ENCODE measurements at places on chromosomes 3 and 15. TPM values are rescaled to one million over a fixed set of nuclear protein-coding genes. Genes with fewer than 3 reads are reported as not detected.

GRCh38 chr15:95975212-95975611 is 355.3 kb upstream of the NR2F2 start:
- DNase-seq = no peak

The PRSS50 gene
- total RNA-seq = not detected

The SUCLG2 gene
- 53.3 TPM for total RNA-seq

DNA sequence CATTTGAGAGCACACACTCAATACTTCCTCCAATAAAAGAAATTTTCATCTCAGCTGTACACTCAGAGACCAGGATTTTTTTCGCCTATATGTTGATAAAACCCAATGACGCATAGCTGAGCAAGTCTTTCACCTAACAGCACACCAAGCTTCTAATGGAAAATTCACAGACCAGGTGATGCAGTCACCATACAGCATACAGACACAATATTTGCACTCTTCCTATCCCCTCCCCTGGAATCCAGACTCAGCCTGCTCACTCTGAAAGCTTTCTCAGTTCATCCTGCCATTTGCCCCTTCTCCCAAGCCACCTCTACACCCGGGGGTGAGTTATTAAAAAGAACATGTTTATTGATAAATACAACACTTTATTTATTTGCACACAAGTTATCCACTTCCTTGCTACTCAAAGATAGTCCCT is 1.7 kb downstream of the TBC1D5 start:
- no peak for DNase-seq

The TMEM207 gene
- not detected for total RNA-seq

The CLK3 gene
- 118 TPM for total RNA-seq

DNA sequence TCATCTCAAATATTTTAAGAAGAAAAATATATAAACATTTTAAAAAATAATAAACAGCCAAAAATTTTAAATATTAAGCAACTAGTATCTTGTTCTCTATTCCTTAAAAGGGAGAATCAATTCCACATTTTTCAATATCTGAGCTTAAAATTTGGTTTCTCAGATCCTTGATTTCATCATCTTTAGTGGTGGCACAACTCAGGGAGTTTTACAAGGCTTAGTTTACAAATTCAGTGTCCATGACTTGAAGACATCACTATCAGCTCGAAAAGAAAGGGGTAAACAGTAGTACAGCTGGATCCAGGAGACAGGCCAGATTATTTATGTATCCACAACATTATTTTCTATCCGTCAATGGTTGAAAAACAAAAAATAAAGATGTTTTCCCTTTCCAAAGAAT is 11.6 kb downstream of the IGF2BP2 start:
- DNase-seq = no peak

- DNase-seq = peak; percentile 78
Measured at GRCh38 chr3:196969660-196970546, 1.3 kb upstream of the PIGZ start.

The GOLGA8N gene
- total RNA-seq = 1.0 TPM

DNA sequence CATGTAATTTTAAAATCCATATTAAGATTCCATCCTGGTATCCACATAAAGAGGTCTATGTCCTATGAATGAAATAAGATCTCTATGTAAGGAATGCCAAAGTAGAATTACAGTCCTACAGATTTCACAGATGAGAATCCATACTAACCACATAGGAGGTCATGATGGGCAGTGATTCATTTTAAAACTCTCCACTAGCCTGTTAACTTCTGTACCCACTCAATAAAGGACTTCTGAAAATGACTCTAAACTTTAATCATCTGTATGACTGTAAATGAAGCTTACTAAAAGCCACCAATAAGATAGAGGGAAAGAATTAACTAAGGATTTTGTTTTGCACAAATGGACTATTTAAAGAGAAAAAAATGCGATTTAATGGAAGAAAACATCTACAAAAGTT is 28.7 kb downstream of the MORC1 start:
- DNase-seq = no peak

GRCh38 chr3:155418407-155418806 is 124.9 kb upstream of the STRIT1 start:
- no peak for DNase-seq

DNA sequence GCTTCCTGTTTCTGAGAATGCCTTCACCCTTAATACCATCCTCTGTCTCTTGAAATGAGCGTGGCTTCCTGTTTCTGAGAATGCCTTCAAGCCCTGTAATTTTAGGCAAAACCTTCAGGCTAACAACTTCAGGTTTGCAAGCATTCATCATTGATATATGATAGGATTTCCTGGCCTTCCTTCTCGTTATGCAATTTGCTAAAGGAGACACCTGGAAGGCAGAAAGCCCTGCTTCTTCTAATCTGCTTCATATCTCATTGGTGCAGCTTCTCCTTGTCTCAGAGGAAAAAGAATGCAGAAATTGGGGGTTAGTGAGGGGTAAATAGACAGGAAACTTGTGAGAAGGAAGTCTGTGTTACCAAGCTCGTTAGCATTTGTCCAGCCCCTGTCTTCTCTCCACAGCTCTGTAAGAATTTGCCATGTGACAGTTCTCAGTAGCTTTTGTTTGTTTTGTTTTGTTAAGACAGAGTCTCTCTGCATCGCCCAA is 7.3 kb downstream of the ARL6IP5 start:
- DNase-seq = no peak

The LRTM1 gene
- not detected for total RNA-seq

GRCh38 chr3:143203848-143204247 is 84.3 kb downstream of the CHST2 start:
- DNase-seq = no peak

The CHST2 gene
- 4.5 TPM for total RNA-seq

- DNase-seq = no peak
Measured at GRCh38 chr3:76570436-76571057, 469.4 kb upstream of the ROBO2 start.

GRCh38 chr3:124761250-124761796 is 31.1 kb downstream of the UMPS start:
- DNase-seq = peak; percentile 83

DNA sequence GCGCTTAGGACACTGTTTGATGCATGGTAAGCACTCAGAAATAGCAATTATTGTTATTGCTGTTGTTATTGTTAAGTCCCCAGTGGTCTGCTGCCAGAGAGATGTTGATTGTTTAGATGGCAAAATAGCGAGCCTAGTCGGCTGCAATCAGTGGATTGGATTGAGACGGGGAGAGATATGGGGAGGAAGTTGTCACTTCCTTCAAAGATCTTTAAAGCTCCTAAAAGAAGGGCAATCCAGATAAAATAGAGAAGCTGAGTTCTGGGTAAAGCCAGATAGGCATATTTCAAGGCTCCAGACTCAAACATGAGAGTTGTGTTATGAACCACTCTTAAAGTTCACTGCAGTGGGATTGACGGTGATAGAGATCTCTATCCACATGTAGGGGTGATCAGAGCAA is 64.5 kb downstream of the RYR3 start:
- DNase-seq = no peak

- DNase-seq = no peak
Measured at GRCh38 chr3:110375751-110376518, 695.7 kb upstream of the NECTIN3 start.

DNA sequence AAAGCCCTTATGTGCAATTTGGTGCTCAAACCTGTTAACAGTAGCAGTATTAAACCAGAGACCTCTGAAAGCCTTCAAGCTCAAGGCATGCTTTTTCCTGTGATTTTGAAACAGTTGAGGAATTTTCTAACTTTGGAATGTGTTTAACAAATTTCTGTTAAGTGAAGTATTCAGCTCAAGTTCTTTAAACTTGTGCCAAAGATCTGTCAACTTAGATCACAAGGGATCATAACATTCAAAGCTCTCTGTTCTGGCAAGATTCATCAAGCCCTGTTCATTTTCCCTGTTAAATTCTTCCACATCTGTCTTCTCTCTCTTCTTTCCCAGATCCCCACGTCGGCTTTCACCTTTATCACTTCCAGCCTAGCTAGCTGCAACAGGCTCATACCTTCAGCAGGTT is 28.8 kb upstream of the RYK start:
- DNase-seq = no peak

- peak; percentile 71 for DNase-seq
Measured at GRCh38 chr3:60017631-60018030, 967.8 kb upstream of the CFAP20DC start.

DNA sequence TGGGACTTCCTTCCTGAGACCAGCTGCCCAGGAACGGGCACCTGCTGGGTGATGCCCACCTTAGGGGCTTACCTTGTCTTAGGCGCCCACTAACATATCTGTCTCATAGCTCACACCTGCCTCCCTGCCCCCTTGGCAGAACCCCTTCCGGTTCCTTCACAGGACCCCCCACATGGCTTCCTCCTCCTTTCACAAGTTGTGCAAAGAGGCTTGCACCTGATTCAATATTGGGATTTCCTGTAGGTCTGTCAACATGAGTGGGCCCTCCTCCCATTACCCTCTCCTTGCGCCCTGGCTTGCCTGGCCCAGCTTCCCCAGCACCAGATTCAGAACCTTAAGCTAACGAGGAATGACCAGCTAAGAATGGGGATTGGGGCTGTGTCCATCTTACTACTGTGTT is 633 bp downstream of the THPO start:
- no peak for DNase-seq

The FES gene
- total RNA-seq = 21.1 TPM

DNA sequence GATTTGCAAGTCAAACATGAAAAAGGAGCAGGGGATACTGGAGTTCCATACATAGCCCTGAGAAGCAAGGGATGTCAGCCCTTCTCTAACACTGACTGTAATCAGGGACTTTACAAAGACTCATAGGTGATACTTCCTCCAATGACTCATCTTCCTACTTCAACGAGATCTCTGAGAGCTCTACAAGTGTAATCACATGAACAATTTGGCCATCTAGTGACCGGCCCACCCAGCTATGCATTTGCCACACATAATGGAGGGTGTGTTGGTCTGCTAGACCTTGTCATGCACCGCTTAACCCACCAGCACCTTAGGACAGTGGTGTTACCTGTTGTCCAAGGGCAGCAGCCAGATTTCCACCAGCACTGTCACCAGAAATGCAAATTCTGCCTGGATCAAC is 75.3 kb downstream of the NCEH1 start:
- DNase-seq = peak; percentile 25

The C2CD4A gene
- 2.3 TPM for total RNA-seq

DNA sequence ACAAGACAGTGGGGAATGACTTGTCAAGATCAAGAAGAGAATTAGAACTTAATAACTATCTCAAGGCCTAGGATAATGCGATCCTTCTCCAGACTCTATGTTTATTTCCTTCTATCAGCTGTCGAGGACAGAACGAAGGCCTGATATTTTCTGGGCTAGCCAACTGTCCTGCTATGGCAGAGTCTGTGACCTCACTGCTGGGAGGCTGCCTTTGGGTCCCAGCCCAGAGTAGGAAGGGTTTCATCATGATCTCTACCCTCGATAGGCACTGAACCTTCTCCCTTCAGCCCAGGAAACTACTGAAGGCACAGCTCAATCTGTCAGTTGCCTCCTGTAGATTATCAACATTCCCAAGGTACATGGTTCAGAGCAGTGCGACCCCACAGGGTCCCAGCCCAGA is 237.2 kb downstream of the ATP8B4 start:
- no peak for DNase-seq

The TMC3 gene
- total RNA-seq = not detected

The CCR4 gene
- total RNA-seq = 137 TPM

- DNase-seq = no peak
Measured at GRCh38 chr3:79726786-79727185, 41.0 kb downstream of the ROBO1 start.

The DTWD1 gene
- total RNA-seq = 18.5 TPM

DNA sequence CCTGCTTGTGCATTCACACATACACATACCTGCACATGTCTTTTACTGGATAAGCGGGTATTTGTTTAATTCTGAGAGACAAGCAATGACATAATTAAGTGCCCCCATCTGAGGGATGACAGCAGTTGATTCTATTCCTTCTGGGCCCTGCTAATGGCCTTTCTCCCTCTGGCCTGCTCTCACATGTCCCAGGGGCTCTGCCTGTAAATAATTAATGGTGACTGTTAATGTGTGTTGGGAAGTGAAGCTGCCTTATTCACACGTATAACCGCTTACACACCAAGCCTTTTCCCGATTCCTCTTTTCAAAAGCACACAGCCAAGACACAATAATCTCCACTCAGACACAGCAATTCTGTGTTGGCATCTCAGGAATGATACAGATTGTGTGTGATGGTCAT is 47.8 kb downstream of the LRRK1 start:
- no peak for DNase-seq

DNA sequence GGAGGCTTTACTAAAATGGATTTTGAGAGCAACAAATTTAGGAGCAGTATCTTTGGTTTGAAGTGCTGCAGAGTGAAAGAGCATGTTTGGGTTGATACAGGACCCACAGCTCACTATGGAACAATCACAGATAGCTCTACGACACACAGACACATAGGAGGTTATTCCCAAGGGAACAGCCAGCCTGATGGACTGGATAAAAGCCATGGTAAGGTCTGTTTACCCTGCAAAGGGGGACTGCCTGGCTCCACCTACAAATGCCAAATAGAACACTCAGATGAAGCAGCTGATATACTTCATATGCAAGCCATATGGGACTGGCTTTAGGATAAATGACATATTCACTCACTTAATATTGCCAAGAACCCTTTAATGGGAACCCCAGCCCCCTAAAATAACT is 75.4 kb downstream of the CDC25A start:
- DNase-seq = no peak

GRCh38 chr3:62226601-62227339 is 146.6 kb downstream of the FEZF2 start:
- DNase-seq = no peak

Measured in activated CD4-positive, alpha-beta memory T cell treated with anti-CD3 and anti-CD28 coated beads for 36 hours (primary cell).